Epithelial cell of esophagus (primary cell): ENCODE measurements at places on chromosomes 5 and 9.

DNA sequence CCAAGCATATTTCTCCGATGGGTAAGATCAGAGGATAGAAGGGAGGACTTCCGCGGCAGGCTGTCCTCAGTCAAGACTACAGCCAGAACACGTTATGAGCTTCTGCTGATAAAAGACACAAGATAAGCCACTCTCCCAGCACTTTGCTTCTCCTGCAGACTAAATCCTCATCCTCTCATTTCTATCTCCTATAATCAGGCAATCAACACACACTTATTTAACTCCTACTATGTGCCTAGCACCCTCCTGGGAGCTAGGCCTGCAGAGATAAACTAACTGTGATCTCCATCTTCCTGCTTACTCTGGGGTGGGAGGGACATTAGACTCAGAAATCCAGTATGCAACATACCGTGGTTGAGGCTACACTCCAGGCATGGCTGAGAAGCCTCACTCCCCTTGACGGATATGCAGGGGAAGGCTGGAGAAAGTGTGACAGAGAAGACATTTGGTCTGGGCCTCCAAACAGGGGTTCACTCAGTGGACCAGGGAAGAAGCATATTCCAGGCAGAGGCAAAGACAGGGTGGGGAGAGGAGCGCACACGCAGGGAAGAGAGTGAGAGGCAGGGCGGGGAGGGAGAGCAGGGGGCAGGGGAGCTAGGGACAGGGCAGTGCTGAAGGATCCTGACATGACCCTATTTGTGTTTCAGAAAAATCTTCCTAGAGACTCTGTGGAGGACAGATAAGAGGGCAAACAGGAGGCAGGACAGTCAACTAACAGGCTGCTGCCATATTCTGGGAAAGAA, 274.1 kb downstream of the DENND1A start:
- DNase-seq, result no peak

DNA sequence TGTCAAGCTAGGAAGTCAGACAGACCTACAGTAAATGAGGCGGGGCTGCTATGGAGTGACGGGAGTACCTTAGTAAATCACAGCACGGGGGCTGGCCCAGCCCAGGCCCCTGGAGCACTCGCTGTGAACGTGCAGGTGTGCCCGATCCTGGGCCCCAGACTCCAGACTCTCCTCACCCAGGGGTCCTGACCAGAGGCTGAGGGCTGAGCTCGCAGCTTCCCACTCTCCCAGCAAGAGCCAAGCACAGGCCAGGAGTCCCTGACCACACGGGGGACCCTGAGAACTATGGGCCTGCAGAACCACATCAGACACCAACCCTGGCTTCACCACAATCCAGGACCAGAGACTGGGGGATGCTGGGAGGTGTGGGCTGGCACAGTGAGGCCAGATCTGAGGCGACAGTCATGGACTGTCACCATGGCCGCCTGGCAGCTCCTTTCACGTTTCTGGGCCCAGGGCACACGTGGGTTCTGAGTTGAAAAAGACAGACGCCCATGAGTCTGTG, 73.4 kb downstream of the ADAMTS2 start:
- no peak for DNase-seq

DNA sequence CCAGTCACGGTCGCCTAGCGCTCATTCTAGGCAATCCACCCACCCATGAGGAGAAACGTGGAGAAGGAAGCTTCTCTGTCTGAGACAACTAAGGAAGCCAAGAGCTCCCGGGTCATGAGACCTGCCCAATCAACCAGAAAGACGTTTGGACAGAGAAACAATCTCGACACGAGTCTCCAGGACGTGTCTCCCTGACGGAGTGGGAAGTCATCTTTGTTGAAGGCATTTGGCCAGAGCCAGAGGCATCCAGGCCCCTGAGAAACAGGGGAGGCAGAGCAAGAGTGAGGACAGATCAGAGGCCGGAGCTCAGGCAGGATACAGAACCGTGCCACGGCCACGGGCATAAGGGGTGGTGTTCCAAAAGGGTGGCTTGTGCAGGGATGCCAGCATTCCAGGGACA, 479.0 kb downstream of the SPATA31A7 start:
- no peak for DNase-seq

DNA sequence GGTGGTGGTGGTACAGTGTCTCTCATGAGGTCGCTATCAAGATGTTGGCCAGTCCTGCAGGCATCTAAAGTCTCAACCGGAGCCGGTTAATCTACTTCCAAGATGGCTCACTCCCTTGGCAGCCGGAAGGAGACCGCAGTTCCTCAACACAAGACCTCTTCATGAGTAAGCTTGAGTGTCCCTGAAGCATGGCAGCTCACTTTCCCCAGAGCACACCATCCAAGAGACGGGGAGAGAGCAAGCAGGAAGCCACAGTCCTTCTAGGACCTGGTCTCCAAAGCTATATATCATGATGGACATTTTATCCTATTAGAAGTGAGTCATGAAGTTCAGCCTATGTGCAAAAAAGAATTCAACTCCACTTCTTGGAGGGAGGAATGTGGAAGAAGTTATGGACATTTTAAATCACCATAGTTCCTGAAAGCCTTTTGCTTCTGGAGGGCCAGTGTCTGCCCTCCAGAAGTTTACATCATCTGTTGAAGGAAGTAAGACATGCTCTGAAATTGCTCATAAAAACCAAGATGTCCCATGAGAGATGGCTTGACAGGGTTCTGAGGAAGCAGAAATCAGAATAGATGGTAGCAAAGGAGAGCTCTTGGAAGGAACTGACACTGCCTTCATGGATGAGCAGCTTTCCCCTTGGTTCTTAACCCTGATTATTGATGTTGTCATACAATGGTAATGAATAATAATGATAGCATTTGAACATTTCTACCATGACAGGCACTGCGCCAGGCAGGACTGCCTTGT, 21.3 kb downstream of the GALNT10 start:
- peak; percentile 23 for DNase-seq

GRCh38 chr9:92550765-92551164, 15.0 kb upstream of the ECM2 start:
- DNase-seq, result no peak

- DNase-seq, result no peak
Observed at GRCh38 chr5:176185133-176185733, 53.0 kb upstream of the SIMC1 start.

- DNase-seq, result no peak
Observed at GRCh38 chr5:173238312-173239232, 3.6 kb upstream of the NKX2-5 start.

DNA sequence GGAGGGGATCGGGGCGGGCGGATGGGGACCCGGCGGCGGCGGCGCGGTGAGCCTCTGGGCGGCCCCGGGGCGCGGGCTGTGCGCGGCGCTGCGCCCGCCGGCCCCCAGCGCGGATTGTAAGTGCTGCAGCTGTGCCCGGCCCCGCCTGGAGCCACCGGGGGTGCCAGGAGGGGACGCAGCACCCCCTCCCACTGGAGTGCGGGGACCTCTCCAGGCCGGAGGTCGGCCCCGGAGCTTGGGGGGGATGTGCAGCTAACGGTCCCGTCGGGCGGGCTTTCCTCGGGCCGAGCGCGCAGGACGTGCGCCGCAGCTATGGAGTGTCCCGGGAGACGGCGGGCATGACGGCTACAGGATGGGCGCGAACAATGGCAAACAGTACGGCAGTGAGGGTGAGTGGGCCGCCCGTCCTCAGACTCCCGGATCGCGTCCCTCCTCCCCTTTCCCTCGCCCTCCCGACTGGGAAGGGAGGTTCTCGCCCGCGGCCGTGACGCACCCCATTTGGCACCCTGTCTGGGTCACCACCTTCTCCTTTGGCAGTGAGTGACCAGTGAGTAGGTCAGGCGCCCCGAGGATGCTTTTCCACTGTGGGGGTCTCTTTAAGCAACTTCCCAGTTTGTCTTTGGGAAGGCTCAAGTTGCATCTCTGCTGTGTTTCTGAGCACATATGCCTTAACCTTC, 483 bp downstream of the FBXL7 start:
- DNase-seq, result peak; percentile 31

GRCh38 chr5:39231705-39232525, 12.6 kb upstream of the FYB1 start:
- peak; percentile 83 for DNase-seq

- DNase-seq, result no peak
Observed at GRCh38 chr5:32677023-32677422, 34.1 kb upstream of the NPR3 start.

- DNase-seq, result peak; percentile 48
Observed at GRCh38 chr9:137114613-137115393, at the start of gene DPP7. TSS of gene DPP7 (minus strand) at chr9:137114733. CDS start at chr9:137114713, 20 bp downstream.

GRCh38 chr5:113221294-113222176, 213.3 kb downstream of the TSSK1B start:
- DNase-seq, result peak; percentile 39

- DNase-seq, result no peak
Observed at GRCh38 chr9:94472806-94473360, 82.0 kb upstream of the PCAT7 start.

- DNase-seq, result no peak
Observed at GRCh38 chr9:92406477-92406876, 2.1 kb upstream of the OGN start.

GRCh38 chr9:125568621-125569020, 138.4 kb downstream of the MAPKAP1 start:
- peak; percentile 43 for DNase-seq

- DNase-seq, result peak; percentile 37
Observed at GRCh38 chr5:177312649-177313181, 1.0 kb upstream of the MXD3 start.

DNA sequence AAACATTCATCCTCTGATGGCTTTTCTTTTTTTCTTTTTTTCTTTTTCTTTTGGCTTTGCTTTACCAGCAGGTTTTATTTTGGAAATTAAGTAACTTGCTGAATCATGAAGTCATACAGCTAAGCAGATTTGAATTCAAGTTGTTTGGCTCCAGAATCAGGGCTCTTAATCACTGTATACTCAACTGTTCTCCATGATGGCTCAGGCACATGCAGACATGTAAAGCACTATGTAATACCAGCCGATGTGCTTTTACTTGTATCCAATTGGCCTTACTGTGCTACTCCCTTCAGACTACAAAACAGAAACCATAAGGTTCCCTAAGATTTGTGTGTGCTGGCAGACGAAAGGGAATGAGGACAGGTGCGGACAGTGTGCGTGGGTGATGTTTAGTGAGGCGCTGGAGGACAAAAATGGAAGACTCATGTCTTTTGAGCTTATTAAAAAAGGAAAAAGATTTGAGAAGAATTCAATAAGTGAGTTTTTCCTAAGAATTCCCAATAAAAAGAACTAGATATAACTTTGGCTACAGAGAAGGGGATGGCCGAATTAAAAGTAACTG, 44.7 kb upstream of the OTP start:
- DNase-seq, result peak; percentile 21

DNA sequence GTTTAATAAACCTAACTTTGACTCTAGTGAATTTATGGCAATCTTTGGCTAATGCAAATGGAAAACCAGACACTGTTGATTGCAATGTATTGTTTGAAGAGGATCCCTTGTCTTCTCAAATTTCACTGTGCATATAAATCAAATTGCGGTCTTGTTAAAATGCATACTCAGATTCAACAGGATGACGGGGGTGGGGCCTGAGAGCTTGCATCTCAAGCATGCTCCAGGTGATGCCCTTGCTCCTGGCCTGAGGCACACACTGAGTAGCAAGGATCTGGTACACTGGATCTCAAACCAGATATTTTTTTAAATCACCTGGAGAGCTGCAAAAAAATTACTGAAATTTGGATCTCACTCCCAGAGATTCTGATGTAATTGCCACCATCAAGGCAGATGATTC, 463.7 kb downstream of the DNAH5 start:
- DNase-seq, result no peak

- no peak for DNase-seq
Observed at GRCh38 chr5:73126381-73126780, 6.0 kb downstream of the TMEM171 start.

DNA sequence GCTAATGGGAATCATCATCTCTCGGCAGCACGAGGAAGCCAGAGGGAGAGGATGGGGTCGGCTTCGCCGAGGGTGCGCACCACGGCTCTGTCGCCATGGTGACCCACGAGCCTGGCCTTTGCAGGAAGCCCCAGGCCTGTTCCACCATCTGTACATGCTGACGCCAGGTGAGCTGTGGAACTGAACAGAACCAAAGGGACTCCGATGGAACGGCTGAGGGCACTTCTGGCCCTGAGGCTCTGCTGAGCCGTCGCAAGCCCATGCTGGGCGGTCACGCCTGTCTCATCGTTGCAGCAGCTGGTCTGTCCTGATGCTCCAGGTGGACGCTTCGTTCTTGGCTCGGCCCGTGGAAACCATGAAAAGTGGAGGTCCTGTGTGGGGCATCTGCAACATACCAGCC, 34.6 kb upstream of the UBAC1 start:
- no peak for DNase-seq

DNA sequence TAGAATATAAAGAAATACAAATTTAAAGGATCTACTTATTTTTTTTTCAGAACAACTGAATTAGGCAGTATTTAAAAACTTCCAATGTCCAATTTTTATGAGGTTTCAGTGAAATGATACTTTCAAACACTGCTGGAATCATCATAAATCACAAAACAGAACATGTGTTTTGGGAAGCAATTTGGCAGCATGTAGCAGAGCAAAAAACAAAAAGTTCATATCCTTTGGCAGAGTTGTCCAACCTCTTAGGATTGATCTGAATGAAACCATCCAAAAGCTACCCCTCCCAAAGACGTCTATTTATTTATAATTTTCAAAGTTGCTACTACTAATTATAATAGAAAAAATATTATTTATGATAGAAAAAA, 192.4 kb upstream of the PUM3 start:
- DNase-seq, result no peak

DNA sequence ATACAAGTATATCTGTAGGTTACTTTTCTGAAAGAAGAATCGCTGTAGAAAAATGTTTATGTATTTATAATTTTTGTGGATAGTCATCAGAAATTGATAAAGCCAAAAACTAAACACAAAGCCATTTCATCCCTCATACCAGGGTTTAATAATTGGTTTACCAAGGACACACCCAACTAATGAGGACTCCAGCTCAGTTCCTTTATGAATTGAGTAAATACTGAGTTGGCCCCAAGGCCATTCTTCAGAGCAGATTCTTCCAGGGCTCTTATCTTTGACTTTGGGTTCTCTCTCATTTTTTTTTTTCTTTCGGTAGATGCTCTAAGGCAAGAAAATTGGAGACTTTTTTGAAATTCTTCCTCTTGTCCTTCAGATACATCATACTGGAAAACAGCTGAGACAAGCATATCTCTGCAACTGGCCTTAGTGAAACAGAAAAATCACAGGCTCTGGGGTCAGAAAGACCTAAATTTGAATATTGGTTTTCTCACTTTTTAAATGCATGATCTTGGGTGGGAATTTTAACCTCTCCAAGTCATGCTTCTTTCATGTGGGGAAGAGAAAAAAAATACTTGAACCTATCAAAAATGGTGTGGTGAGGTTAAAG, 401.8 kb downstream of the ARHGEF28 start:
- no peak for DNase-seq

- no peak for DNase-seq
Observed at GRCh38 chr9:72254901-72255545, 105.8 kb downstream of the GDA start.

DNA sequence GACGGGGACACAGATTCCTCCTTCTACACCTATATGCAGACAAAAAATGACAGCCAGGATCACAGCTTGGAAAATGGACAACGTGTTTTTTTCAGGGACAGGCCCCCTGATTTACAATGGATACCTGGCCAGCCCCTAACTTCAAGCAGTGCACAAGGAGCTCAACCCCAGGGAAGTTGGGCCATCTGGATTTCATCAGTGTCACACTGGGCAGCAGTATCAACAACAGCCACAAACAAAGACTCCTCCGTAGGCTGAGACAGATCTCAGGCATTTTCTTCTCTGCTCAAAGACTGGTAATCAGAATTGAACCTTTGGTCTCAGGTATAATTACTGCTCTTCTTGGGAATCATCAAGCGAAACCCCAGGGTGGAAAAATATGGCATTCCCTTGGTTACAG, 374.0 kb downstream of the ZNF608 start:
- no peak for DNase-seq

GRCh38 chr5:180455872-180456271, 38.3 kb upstream of the CNOT6 start:
- no peak for DNase-seq

GRCh38 chr5:128519827-128520226, 18.2 kb downstream of the FBN2 start:
- no peak for DNase-seq
